CD4-positive, alpha-beta T cell treated with Interleukin-15 for 4 hours (primary cell): ENCODE measurements at places on chromosomes 16 and 17.
A peak's percentile ranks its signal among the peaks of the same experiment; 100 is the strongest.

DNA sequence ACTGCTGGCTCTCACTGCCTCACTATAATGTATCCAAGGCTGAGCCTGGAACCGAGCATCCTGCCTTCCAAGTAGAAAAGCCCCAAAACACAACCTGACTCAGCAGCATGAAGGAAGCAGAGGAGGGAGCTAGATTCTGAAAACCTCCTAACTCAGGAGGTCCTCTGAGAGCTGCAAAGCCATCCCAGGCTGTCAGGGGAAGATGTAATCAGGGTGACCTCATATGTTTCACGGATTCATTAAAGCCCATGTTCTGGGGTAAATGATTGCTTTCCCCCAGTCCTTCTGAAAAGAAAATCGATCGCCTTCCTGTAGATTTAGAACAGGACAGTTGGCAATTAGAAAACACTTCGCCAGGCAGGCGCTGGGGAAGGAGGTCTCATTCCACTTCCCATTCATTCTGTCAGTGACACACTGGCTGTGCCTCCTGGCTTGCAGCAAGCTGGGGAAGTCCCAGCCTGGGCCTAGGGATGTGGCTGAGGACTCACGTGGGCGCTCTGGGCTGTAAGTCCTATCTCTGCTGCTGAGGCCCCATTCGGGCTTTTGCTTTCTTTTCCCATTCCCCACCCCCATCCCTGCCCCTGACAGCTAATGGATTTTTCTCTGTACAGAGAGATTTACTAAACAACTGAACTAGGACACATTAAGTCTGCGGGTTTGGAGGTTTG lies 75.7 kb upstream of the TMEM132E start:
- no peak for DNase-seq

DNA sequence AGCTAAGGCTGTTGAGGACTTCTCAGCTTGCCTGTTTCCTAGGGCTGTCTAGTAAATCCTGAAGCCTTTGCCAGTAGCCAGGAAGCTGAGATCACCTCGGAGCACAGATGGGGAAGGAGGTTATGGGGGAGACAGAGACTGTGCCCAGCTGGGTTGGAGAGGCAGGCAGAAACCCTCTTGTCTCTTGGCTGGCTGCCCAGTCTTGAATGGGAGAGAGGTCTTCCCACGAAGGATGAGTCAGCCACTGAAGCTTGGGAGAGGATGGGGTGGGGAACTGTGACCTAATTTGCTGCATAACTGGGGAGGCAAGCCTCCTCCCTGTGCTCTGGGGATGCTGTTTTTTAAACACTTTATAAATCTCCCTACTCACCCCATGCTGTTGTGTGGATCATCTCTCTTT lies 69.8 kb downstream of the SHISA9 start:
- DNase-seq, result no peak

DNA sequence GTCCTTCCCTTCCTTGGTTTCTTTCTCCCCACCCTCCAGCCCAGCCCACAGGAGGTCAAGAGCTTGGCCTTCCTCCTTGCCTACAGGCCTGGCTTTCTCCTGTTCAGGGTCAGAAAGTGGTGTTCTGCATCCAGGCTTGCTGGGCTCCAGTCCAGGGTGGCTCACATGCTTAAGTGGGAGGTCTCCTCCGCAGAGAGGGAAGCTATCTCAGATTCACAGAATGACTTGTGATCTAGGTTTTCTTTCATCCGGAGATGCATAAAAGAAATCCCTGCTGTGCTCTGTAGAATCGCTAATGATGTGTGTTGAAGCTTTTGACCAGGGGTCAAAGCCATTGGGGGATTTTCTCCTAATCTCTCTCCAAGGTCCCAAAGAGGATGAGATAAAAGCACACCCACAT lies 382.3 kb upstream of the EEF2KMT start:
- DNase-seq, result no peak

DNA sequence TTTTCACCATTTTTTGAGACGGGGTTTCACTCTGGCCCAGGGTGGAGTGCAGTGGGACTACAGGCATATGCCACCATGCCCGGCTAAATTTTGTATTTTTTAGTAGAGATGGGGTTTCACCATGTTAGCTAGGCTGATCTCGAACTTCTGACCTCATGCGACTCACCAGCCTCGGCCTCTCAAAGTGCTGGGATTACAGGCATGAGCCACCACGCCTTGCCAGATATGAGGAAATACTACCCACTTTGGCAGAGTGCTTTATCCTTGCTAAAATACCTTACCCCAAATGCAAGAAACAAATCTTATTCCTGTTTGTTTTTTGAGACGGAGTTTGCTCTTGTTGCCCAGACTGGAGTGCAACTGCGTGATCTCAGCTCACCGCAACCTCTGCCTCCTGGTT lies 62.9 kb upstream of the MGAT5B start:
- no peak for DNase-seq

GRCh38 chr17:29474297-29474696 lies 84.1 kb downstream of the TAOK1 start:
- DNase-seq, result no peak

GRCh38 chr17:78609191-78609641 lies 32.0 kb upstream of the DNAH17 start:
- DNase-seq, result no peak

DNA sequence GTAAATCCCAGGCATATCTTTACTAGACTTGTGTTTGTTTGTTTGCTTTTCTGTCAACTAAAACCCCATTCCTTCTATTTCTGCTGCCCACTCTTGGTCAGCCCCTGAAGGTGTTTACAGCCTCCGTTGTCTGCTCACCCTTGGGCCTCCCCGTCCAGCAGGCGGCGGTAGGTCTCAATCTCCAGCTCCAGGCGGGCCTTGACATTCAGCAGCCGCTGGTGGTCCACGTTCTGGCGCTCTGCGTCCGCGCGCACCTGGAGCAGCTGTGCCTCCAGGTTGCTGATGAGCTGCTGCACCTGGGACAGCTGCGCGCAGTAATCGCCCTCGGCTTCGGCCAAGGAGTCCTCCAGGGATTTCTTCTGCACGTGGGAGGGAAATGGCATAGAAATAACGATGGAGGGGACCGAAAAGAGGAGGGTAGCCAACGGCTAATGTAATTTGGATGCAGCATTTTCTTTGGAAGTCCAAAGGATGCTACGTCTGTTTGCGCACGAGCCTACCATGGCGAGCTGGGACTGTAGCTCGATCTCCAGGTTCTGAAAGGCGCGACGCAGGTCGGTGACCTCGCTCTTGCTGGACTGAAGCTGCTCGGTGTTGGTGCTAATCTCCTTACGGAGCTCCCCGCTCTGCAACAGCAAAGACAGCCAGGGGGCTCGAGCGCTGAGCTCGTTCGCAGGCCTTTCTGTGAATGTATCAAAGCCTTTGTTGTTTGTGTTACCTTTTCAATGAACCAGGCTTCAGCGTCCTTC lies 3.9 kb downstream of the KRT12 start:
- no peak for DNase-seq

GRCh38 chr16:84084570-84085270 lies 32.0 kb downstream of the MBTPS1 start:
- DNase-seq, result peak; percentile 69

- DNase-seq, result no peak
Measured at GRCh38 chr16:2398520-2398919, 30.7 kb upstream of the CCNF start.

DNA sequence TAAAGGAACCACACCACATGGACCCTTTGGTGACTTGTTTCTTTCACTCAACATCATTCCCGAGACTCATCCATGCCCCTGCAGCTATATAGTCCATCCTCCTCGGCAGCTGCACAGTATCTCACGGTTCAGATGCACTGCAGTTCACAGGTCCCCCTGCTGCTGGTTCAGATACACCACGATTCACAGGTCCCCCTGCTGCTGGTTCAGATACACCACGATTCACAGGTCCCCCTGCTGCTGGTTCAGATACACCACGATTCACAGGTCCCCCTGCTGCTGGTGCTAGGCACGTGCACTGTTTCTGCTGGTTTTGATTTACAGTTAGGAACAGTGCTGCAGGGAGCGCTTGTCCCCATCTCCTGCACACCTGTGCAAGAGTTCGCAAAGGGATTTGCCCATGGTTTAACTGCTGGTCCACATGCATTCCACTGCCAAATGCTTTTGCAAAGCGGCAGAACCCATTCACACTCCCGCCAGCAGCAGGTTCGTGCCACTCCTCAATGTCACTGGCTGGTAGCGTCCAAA lies 3.8 kb downstream of the HSDL1 start:
- DNase-seq, result no peak
